ENCODE measurements at places on chromosomes 12 and 14. TPM values are rescaled to one million over a fixed set of nuclear protein-coding genes. Genes with fewer than 3 reads are reported as not detected.

The TOGARAM1 gene
- 7.5 TPM for total RNA-seq

The PRKD1 gene
- total RNA-seq = not detected

The SYCP3 gene
- 0.22 TPM for total RNA-seq

The PLEKHD1 gene
- 0.11 TPM for total RNA-seq

The ETFBKMT gene
- 1.1 TPM for total RNA-seq

The CDKN1B gene
- total RNA-seq = 48.7 TPM

The MEG3 gene
- total RNA-seq = not detected

The IKZF4 gene
- total RNA-seq = 11.0 TPM

DNA sequence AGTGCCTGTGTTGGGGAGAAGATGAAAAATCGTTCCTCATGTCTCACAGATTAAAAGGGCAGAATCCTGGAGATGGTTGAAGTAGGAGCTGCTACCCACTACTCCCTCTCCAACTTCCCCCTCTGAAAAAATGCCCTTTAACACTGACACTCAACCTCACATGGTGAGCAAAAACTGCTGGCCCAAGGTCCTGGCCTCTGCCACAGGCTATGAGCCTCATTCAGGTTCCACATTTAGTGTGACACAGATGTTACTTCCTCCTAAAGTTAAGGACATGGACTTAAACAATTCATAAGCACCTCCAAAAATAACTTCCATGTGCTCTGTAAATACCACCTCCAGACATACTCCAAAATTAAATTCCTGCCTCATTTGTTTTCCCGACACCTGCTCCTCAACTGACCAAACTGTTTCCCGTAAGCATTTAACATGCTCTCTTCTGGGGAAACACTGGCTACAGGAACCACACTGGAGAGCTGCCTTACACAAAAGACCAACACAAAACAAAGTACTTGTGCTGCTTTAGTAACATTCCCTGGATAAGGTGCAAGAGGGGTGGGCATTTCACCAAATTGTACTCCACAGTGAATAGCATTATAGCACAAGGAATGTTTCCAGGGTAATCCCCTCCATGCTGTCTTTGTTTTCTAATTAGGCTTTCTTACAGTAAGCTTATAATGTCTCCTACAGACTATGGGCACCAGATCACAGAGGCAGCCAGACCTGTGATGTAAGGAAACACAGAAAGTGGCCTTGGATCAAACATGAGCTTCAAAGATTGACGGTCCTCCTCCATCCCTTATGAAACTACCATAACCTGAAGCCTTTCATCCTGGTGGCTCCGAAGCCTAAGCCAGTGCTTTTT lies 57.0 kb downstream of the PHLDA1 start:
- no peaks in the 10 kb centered on the region for H3K27me3 ChIP-seq
- H3K27ac ChIP-seq = no peak overlapping the region
- H3K4me3 ChIP-seq = no peak overlapping the region
- H3K36me3 ChIP-seq = no peaks in the 10 kb centered on the region
- DNase-seq = no peak
- peaks cover 22% of the 10 kb centered on the region for H3K4me1 ChIP-seq

DNA sequence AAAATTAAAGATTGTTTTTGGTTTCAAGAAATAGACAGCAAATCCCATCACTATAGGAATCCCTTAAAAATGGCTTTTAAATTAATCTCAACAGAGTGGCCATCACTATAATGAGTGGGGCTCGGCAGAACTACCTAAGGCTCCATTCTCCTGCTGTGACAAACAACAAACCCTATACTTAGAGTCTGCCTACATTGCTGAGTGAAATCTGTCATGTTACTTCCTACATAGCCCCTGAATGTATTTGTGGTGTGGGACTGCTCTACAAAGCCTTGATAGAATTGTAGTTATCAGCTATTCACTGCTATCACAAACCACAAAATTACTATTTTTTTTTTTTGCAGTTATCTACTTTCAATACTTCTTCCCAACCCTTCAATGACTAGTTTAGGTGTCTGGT lies 538.7 kb upstream of the ATXN7L3B start:
- no peak overlapping the region for H3K4me3 ChIP-seq
- H3K36me3 ChIP-seq = no peaks in the 10 kb centered on the region
- no peaks in the 10 kb centered on the region for H3K4me1 ChIP-seq
- no peak for DNase-seq
- no peaks in the 10 kb centered on the region for H3K27me3 ChIP-seq

DNA sequence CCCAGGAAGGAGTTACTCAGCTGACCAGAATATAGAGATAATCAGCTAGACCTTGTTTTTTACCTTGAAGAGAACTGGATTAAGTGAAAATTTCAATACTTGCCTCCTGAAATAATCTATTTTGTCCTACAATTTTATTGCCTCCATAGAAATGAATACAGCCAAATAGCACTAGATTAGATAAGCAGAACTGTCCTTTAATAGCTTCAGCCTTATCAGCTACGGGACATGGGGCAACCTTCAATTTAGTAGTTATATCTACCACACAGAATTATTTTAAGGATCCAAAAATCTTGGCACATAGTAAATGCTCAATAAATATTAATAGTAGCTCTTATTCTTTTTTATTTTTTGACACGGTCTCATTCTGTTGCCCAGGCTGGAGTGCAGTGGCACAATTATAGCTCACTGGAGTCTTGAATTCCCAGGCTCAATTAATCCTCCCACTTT lies 67.2 kb upstream of the PLEKHG3 start:
- DNase-seq = no peak
- no peak overlapping the region for H3K4me3 ChIP-seq
- no peaks in the 10 kb centered on the region for H3K4me1 ChIP-seq
- H3K27ac ChIP-seq = no peak overlapping the region

GRCh38 chr14:95472819-95473251 lies 43.6 kb downstream of the SYNE3 start:
- no peak overlapping the region for H3K4me3 ChIP-seq
- peaks cover 36% of the 10 kb centered on the region for H3K36me3 ChIP-seq
- DNase-seq = no peak
- no peak overlapping the region for H3K27ac ChIP-seq

- H3K36me3 ChIP-seq = peaks cover 8% of the 10 kb centered on the region
- DNase-seq = no peak
- H3K4me3 ChIP-seq = no peak overlapping the region
- no peak overlapping the region for H3K27ac ChIP-seq
- no peaks in the 10 kb centered on the region for H3K4me1 ChIP-seq
Observed at GRCh38 chr12:19517583-19517982, 78.3 kb downstream of the AEBP2 start.

DNA sequence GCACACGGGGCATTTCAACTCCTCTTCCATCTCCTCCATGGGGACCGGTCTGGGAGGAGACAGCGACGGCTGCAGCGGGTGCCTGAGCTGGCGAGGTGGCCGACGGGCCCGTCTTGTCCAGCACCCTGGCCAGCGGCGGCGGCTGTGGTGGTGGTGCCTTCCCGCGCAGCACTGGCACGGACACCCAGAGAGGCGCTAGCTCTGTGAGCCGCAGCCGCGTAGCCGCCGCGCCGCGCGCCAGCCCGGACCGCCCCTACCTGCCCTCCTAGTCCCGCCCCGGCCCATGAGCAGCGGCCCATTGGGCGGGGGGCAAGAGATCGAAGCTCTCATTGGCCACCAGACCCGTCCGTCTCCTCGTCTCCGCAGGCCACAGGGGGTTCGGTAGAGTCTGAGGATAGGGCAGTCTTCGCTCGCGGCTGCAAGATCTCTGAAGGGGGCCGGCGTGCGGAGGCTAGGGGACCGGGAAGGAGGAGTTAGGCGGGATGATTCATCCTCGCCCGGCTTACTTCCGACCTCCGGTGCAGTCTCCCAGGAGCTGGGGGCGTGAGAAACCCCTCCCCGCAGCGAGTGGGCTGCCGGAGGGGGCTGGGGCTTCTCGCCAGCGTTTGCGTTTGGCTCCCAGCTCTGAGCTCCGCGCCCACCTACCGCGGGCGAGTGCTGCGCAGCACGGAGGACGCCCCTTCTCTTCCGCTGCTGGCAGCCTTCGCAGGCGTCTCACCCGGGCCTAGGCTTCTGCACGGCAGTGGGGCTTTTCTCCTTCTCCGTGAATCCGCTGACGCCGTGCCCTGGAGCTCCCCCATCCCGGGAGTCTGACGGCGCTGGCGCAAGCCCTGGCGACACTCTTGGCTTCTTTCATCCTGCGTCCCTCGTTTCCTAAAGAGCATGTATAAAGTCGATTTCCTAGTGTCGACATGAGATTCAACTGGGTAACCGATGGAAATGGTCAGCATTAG lies at the start of gene TRIM9:
Gene TRIM9 (minus strand): TSS at position 205 of the 953 bp plus-strand sequence. CDS start 166 bp downstream, at position 39.
- peaks cover 5% of the 10 kb centered on the region for H3K27me3 ChIP-seq
- no peaks in the 10 kb centered on the region for H3K36me3 ChIP-seq
- H3K27ac ChIP-seq = no peak within 1 kb of the TSS
- peak within 1 kb of the TSS; percentile 33 for H3K4me3 ChIP-seq
- DNase-seq = peak; percentile 86
- peaks cover 5% of the 10 kb centered on the region for H3K4me1 ChIP-seq

DNA sequence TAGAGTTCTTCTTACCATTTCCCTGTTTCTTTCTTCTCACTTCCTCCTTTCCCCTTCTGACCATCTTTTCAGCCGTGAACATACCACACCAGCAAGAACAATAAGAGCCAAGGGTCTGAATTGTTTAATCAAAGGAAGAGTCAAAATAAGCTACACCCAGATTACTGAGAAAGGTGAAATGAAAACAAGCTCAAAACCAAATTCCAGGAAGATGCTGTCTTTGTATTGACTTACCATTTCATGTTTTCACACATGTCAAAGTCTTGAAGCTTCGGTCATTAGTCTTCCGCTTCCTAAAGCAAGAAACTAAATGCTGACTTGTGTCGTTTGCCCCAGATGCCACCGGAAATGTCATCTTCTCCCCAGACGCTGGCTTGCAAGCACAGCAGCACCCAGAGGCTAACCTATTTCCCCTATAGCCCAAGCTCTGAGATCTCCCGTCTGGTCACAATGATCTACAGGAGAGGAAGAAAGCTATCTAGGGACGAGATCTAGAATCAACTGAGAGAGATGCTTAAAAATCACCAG lies 136.5 kb upstream of the AMIGO2 start:
- H3K4me1 ChIP-seq = peaks cover 8% of the 10 kb centered on the region
- H3K27ac ChIP-seq = peak overlapping the region; percentile 85
- H3K36me3 ChIP-seq = no peaks in the 10 kb centered on the region
